Endodermal cell (in vitro differentiated cells): ENCODE measurements at places on chromosomes 6 and 20.

GRCh38 chr6:43971776-43972126 lies 155.5 kb downstream of the MRPL14 start:
- peak; percentile 23 for DNase-seq

DNA sequence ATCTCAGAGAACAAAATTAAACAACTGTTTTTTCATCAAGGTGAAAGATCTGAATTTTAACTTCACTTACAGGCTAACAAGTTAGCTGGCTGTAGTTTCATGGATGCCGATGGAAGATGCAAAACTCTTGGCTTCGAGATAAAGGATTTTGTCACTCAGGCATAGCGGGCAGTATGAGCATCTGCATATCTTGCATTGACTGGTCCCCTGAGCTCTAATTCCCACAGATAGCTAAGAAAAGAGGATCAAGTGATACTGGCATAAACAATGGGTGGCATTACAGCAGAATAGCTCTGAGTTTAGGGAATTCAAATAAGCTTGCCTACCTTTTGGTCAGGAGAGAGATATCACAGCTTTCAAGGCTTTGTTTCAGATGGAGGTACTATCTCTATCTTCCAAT lies 1.8 kb upstream of the CLVS2 start:
- DNase-seq, result no peak

DNA sequence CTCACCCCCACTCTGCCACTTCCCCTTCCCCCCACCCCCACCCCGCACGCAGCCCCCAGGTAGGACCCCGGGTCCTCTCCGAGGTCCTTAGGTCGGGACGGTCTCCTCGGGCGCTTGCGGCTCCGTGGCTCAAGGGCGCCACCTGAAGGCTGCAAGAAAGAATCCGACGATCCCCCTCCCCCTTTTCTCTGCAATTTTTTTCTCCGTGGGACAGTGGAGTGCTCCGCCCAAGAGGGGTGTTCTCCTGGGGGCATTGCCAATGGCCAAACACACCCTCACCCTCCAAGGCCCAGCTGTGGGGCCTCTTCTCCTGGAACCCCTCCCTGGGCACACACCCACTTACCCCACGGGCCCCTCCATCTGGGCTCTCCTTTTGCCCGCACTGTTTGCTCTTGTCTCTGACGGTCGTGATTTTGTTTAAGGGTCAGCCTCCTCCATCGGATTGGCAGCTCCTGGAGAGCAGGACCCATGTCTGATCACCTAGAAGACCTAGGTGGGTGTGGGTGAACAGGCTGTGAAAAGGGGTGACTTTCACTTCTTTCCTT lies 1.1 kb upstream of the TMEM74B start:
- DNase-seq, result peak; percentile 89

DNA sequence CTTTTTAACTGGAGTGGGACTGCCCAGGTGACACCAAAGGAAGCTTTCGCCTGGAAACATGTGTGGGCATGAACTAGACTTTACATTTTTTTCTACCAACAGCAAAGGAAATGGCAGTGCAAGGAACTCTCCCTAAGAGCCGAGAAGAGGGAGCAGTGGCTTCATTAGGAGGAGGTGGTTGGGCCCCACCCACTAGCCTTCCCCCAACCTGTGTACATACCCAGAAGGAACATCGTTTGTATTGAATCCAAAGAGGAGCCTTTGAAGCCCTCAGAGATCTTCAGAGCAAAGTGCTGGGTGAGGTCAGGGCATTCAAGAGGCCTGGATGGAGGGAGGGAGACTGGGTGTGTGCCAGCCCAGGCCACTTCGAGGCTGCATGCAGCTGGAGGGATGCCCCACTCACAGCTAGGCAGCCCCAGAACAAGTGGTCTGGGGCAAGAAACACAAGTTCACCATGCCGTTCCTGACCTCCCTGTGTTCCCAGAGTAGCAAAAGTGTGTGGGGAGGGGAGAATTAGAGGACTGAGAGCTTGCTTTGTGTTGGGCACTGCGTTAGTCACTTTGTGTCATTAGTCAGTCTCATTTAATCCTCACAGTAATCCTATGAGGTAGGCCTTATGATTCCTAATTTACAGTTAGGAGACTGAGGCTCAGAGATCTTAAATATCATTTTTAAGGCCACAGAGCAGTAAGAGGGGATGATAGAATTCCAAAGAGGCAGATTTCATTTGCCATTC lies 191.6 kb upstream of the SUPT3H start:
- DNase-seq, result no peak

DNA sequence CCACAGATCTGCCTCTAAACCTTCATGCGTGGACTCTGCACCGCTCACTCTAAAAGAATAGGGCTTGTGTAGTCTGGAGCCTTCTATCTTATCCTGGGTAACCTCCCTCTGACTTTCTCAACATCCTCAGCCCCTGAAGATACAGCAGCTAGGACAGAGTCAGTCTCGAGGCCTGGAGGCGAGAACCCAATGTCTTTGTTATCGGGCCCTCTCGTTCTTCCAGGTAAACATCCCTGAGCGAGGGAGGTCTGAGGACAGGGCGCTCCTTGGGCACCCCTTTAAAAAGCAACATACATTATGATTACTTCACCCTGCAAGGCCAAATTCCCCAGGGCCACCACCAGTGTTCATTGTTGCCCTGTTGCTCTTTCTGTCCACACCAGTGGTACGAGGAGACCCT lies 110.8 kb upstream of the PRND start:
- no peak for DNase-seq

- peak; percentile 68 for DNase-seq
These were observed 8.5 kb downstream of the JARID2 start for GRCh38 chr6:15254070-15254975.

DNA sequence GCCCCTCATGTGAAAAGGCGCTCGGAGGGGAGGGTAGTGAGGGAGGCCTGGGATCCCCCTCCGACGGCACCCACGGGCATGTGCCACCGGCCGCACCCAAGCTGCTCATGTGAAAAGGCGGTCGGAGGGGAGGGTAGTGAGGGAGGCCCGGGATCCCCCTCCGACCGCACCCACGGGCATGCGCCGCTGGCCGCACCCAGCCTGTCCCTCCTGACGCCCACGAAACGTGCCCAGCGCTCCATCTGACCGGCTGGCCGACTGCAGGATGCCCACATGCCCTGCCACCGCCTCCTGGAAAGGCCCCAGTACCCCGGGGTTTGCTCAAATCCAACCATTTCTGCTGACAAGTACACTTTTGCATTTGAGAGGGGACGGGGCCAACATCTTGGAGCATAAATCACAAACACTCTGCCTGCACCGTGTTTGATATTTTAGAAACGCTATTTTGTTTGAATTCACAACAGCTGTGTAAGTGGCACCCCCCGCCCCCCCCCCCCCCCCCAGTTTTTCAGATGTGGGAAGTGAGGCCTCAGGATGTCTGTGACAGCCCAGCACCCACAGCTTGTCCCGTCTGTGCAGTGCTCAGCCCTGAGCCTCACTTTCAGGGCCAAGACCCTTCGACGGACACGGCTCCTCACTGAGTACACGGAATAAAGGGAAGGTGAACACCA lies 34.1 kb downstream of the SLC2A4RG start:
- DNase-seq, result no peak

GRCh38 chr6:120363429-120363828 lies 970.9 kb downstream of the TBC1D32 start:
- peak; percentile 72 for DNase-seq

GRCh38 chr20:2801286-2801728 lies 880 bp upstream of the CPXM1 start:
- DNase-seq, result no peak

DNA sequence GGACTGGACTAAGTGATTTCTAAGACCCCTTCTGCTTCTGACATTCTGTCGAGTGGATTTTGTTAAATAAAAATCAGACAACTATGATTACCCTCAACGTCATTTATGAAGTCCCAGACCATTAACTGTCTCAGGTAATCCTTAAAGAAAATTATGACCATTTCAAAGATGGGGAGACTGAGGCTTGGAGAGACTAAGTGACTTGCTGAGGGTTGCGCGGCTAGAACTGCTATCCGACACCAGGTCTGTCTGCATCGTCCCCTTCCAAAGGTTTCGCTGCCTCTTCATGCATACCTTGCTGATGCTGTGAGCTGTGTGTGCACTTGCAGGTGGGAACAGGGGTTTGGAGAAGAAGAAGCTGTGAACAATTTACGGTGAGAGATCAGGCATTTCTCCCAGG lies 3.1 kb downstream of the SNPH start:
- no peak for DNase-seq

DNA sequence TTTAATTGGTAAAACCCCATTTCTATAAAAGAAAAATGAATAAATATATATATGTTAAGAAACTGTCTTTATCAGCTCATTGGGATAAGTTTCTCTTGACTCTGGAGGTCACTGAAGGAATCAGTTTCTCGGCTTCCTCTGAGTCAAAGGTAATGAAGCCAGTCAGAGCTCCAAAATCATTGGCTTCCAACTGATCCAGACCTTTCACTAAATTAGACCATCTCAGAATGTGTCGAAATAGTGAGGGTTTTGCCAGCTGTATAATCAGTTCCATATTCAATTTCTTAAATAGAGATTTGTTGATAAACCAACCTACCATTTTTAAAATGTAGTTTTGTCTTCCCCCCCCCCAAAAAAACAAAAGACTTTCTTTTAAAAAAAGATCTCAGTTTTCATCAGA lies 60.5 kb upstream of the SRSF6 start:
- DNase-seq, result no peak

GRCh38 chr6:151440498-151440897 lies 11.4 kb downstream of the RMND1 start:
- DNase-seq, result no peak

GRCh38 chr20:8393381-8393780 lies 261.3 kb downstream of the PLCB1 start:
- no peak for DNase-seq

DNA sequence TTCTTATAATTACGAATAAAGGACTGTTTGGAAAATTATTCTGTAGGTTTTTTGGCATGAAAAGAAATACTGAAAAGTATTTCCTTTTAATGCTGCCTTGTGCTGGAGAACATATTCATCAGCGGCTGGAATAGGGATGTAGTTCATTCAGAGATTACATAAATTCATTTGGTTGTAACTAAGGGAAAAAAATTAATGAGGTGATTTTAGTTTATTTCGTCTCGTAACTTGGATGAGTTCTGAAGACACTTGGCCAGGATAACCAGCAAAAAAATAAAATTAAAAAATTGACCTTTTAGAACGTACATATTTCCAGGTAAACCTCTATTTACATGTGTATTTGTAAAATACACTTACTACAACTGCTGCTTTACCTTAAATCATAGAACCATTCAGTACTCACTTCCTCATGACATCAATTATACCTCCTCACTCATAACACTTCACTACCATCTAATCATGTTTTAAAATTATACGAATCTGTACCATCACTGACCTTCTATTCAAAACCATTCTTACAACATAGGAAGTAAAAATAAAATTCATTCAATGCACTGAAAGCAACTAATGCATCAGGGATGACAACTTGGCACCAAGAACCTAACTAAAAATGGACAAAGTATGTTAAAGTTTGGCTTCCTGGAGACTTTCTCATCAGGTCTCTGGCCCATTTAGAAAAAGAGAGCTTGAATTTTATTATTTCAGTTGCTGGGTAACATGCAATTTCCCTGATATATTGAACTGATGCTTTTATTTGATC lies 17.2 kb downstream of the KLHL31 start:
- DNase-seq, result no peak

- DNase-seq, result no peak
These were observed 7.2 kb upstream of the SDC4 start for GRCh38 chr20:45355209-45356084.

GRCh38 chr6:143346004-143346403 lies 104.5 kb downstream of the ADAT2 start:
- DNase-seq, result no peak

DNA sequence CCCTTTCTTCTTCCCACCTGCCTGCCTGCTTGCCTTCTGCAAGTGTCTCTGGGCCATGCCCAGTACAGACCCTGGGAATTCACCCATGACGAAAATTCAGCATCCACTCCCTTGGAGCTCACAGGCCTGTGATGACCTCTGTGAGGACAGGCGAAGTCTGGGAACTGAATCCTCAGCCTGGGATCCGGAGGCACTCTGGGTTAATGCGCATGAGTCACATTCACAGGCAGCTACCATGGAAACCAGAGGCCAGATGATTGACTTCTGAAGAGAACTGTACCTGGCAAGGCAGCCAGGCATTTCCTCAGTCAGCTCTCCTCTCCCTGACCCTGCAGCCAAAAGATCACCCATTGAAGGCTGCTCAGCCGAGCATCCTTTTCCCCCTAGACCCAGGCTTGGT lies 41.0 kb downstream of the SLC9A8 start:
- DNase-seq, result peak; percentile 75
